Suprapubic skin (tissue), 4 donors: ENCODE measurements at places on chromosomes 7 and 10. TPM values are rescaled to one million over a fixed set of nuclear protein-coding genes. Genes with fewer than 3 reads are reported as not detected.

Gene CFAP69
- total RNA-seq, result 6.7 TPM

Gene CFAP43
- total RNA-seq, result 1.5 TPM

Gene ETV1
- total RNA-seq, result 7.6 TPM

Gene UTF1
- not detected for total RNA-seq

GRCh38 chr7:155000795-155001194 lies 2.1 kb downstream of the PAXIP1 start:
- no peak for DNase-seq

GRCh38 chr7:155831807-155832524 lies 19.7 kb upstream of the SHH start:
- DNase-seq, result no peak
